ENCODE measurements at places on chromosomes 3 and 15. TPM values are rescaled to one million over a fixed set of nuclear protein-coding genes. Genes with fewer than 3 reads are reported as not detected.

Gene PLXND1
- 305 TPM for total RNA-seq

- DNase-seq: no peak
Measured at GRCh38 chr3:104582092-104582491, 784.6 kb upstream of the ALCAM start.

DNA sequence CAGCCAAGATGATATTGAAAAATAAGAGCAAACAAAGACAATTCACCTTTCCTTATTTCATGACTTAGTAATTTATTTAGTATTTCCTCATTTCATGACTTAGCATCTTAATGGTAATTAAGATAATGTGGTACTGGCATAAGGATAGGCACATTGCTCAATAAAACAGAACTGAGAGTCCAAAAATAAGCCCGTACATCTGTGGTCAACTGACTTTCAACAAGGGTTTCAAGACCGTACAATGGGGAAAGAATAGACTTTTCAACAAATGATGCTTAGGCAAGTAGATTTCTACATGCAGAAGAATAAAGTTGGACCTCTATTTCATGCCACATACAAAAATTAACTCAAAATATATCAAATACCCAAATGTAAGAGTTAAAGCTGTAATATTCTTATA, 603 bp upstream of the PYDC2 start:
- DNase-seq: no peak

- no peak for DNase-seq
Measured at GRCh38 chr3:66200786-66201185, 20.0 kb upstream of the SLC25A26 start.

- no peak for DNase-seq
Measured at GRCh38 chr3:166390303-166390702, 553.1 kb upstream of the BCHE start.

Gene SLC2A2
- 107 TPM for total RNA-seq

Gene DLL4
- total RNA-seq: 15.3 TPM

DNA sequence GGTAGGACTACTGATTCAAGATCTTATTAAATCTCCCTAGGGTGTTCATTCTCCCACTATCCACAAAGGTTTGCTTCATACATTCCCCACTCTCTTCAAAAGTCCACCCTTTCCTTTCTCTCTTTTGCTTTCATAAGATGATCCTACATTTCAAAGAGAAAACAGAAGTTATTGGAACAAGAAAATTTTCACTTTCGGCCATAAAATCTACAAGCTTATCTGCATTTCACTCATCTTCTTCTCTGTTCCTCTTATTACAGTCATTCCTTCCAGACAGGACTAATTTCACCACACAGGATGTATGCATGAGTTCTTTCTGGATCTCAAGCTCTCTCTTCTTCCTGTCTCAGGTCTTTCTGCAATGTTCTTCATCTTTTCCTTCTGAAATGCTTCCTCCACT, 238.7 kb downstream of the ISL2 start:
- DNase-seq: no peak

Data from Peyer's patch (tissue), 4 donors.